ENCODE measurements at places on chromosomes 2 and 18. TPM values are rescaled to one million over a fixed set of nuclear protein-coding genes. Genes with fewer than 3 reads are reported as not detected.
A peak's percentile ranks its signal among the peaks of the same experiment; 100 is the strongest.

DNA sequence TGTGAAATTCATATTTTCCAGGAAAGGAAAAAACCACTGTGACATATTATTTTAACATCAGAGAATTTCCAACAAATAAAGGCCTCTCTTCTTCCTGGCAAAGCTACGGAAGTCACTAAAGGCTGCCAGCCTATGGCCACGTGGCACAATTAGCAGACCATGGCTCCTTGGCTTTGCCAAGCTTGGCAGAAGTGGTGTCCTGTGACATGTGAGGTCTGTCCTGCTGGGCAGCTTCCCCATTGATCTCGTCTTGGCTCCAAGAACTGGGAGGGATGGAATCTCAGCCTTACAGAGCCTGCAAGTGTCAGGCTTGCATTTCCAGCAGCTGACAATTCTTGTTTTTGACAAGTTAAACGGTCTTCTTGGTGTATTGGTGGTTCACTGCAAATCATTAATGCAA lies 226.9 kb upstream of the THSD7B start:
- H3K4me1 ChIP-seq = no peaks in the 10 kb centered on the region
- H3K36me3 ChIP-seq = no peaks in the 10 kb centered on the region
- DNase-seq = no peak
- no peaks in the 10 kb centered on the region for H3K27me3 ChIP-seq

- H3K36me3 ChIP-seq = peaks cover 88% of the 10 kb centered on the region
- no peak for DNase-seq
- peaks cover 10% of the 10 kb centered on the region for H3K4me1 ChIP-seq
- H3K27ac ChIP-seq = no peak overlapping the region
- no peak overlapping the region for H3K4me3 ChIP-seq
- H3K27me3 ChIP-seq = no peaks in the 10 kb centered on the region
Observed at GRCh38 chr2:157732596-157732995, 103.9 kb upstream of the ACVR1C start.

GRCh38 chr2:44100351-44100750 lies 68.3 kb upstream of the PPM1B start:
- H3K36me3 ChIP-seq = no peaks in the 10 kb centered on the region
- no peak overlapping the region for H3K27ac ChIP-seq
- no peak for DNase-seq
- H3K27me3 ChIP-seq = peaks cover 4% of the 10 kb centered on the region
- peaks cover 29% of the 10 kb centered on the region for H3K4me1 ChIP-seq

DNA sequence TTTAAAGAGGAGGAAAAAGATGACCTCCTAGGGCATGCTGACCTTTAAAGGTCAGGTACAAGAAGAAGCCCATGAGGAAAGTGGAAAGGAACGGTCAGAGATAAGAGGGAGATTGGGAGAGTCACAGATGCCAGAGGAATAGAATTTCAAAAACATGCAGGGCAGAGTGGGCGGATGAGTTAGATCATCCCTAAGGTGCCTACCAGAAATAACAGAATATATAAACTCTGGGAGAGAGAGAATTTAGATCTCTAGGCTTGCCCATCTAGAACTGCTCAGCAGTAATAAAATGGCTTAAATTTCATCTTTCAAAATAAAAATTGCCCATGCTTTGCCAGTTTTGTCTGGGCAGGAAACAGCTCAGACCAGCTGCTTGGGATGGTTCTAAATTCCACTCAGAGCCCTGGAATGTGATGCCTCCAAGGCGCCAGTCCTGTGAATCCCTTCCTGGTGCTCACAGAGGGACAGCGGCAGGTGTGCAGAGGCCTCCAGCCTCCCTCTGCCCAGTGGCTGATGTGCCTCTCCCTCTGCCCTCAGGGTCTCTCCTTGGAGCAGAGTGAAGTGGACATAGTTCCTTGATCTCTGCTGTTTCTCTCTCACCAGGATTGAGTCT lies 130.9 kb downstream of the ANTXR1 start:
- H3K4me3 ChIP-seq = no peak overlapping the region
- no peaks in the 10 kb centered on the region for H3K36me3 ChIP-seq
- DNase-seq = no peak
- peaks cover 18% of the 10 kb centered on the region for H3K27me3 ChIP-seq
- no peaks in the 10 kb centered on the region for H3K4me1 ChIP-seq
- H3K27ac ChIP-seq = no peak overlapping the region

DNA sequence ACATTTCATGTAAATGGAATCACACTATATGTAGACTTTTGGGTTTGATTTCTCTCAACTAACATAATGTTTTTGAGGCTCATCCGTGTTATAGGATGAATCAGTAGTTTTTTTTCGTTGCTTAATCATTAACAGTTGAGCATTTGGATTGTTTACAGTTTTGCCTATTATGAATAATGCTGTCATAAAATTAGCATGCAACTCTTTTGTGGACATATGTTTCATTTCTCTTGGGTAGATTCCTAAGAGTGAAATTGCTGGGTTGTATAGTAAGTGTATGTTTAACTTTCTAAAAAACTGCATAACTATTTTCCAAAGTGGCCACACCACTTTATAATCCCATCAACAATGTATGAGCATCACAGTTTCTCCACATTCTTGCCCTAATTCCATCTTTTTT lies 7.7 kb upstream of the RHBDD1 start:
- peaks cover 10% of the 10 kb centered on the region for H3K4me1 ChIP-seq
- no peaks in the 10 kb centered on the region for H3K27me3 ChIP-seq
- H3K4me3 ChIP-seq = no peak overlapping the region
- peaks cover 16% of the 10 kb centered on the region for H3K36me3 ChIP-seq

DNA sequence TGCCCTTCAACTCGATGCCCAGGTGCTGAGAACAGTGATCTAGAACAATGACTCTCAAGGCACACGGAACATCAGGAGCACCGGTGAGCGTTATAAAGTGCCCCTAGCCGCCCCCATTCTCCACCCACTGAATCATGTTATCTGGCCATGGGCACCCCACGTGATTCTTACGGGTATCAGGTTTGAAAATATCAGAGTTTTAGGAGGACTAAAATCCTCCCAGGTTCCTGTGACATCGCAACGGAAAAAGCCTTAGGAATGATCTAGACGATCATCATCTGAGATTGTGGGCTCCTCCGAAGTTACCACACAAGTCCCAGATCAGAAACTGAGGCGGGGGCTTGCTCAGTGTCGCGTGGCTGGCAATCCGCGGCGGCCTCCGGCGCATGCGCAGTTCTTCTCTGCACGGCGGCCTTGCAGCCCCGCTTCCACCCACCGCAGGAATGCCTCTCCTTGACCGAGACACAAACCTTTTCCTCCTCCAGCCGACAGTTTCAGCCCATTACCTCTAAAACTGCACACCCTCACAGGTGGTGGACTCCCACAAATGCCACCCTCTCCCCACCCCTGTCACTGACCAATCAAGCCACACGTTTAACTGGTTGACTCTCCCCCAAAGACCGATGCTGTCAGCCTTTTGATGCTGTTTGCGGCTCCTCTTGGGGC lies 5.8 kb upstream of the MRPL33 start:
- peak; percentile 13 for DNase-seq
- H3K4me1 ChIP-seq = peaks cover 10% of the 10 kb centered on the region
- peaks cover 9% of the 10 kb centered on the region for H3K27me3 ChIP-seq
- no peaks in the 10 kb centered on the region for H3K36me3 ChIP-seq
- no peak overlapping the region for H3K27ac ChIP-seq
- H3K4me3 ChIP-seq = no peak overlapping the region

DNA sequence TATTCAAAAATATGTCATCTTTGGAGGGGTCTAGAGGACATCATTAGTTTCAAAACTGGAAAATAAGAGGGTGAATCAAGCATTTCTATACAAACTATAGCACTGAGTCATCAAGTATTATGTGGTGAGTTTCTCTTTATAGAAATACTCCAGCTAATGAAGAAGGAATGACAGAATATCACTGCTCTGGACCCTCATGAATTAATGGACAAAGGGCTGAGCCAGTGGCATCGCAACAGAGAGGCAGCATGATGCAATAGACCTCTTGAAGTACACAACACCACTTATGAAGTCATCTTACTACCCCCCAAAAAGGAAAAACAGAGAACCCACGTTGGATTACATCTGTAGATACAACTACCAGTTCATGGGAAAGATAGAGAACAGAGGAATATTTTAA lies 27.4 kb upstream of the EIF2AK3 start:
- no peak for DNase-seq
- H3K4me1 ChIP-seq = no peaks in the 10 kb centered on the region
- H3K27ac ChIP-seq = no peak overlapping the region
- no peaks in the 10 kb centered on the region for H3K36me3 ChIP-seq
- H3K4me3 ChIP-seq = no peak overlapping the region

Gene NDUFAF7
- total RNA-seq = 21.7 TPM

Gene GCG
- total RNA-seq = not detected

Gene SANBR
- 11.6 TPM for total RNA-seq

Gene KLHL41
- total RNA-seq = 0.08 TPM

Gene DES
- not detected for total RNA-seq

Gene DPP4
- 152 TPM for total RNA-seq

Gene IL36RN
- not detected for total RNA-seq
